ENCODE measurements at places on chromosomes 11 and 22.

DNA sequence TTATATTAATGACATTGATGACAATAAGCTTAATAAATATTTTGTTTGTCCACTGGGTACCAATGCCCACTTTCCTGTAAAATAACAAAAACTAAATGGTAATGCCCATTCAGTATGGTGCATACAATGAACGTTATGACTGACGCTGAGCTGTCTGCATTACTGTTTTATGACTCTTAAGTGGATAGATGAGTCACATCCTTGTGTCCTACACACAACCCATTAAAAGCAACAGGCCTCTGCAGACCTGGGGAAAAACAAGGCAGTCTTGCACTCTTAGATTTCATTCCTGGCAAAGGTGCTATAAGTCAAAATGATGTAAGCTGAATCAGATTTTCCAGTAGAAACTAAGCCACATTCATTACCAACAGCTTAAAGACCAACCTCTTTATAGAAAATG, 176.3 kb upstream of the TMEM45B start:
- DNase-seq = no peak

- no peak for DNase-seq
Measured at GRCh38 chr22:35465109-35465701, 65.3 kb downstream of the MCM5 start.

GRCh38 chr22:28116219-28116673, 197.2 kb upstream of the PITPNB start:
- DNase-seq = no peak

GRCh38 chr11:13042873-13043342, 33.8 kb downstream of the RASSF10 start:
- DNase-seq = no peak

DNA sequence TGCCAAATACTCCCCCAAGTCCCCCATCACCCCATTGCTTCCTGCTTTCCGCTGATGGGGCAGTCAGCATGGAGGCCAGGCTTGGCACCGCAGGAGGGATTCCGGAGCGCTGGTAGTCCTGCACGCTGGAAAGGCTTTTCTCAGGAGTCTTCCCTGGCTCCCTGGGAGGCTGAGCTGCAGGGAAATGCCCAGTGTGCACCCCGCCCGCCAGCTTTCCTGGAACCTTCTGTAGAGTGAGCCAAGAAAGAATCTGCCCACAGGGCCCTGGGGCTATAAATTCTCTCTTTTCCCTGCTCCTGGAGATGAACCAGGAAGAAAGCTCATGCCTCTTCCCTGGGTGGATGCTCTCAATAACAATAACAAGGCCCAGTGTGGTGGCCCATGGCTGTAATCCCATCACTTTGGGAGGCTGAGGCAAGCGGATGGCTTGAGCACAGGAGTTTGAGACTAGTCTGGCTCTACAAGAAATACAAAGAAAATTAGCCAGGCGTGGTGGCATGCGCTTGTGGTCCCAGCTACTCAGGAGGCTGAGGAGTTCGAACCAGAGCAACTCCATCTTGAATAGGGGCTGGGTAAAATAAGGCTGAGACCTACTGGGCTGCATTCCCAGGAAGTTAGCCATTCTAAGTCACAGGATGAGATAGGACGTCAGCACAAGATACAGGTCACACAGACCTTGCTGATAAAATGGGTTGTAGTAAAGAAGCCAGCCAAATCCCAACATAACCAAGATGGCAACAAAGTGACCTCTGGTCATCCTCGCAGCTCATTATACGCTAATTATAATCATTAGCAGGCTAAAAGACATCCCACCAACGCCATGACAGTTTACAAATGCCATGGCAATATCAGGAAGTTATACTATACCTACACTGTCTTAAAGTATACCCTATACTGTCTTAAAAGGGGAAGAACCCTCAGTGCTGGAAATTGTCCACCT, 46.4 kb upstream of the FTH1 start:
- DNase-seq = no peak

GRCh38 chr11:78395597-78395996, 22.0 kb downstream of the GAB2 start:
- no peak for DNase-seq

GRCh38 chr11:115202900-115203552, 301.2 kb downstream of the CADM1 start:
- no peak for DNase-seq

DNA sequence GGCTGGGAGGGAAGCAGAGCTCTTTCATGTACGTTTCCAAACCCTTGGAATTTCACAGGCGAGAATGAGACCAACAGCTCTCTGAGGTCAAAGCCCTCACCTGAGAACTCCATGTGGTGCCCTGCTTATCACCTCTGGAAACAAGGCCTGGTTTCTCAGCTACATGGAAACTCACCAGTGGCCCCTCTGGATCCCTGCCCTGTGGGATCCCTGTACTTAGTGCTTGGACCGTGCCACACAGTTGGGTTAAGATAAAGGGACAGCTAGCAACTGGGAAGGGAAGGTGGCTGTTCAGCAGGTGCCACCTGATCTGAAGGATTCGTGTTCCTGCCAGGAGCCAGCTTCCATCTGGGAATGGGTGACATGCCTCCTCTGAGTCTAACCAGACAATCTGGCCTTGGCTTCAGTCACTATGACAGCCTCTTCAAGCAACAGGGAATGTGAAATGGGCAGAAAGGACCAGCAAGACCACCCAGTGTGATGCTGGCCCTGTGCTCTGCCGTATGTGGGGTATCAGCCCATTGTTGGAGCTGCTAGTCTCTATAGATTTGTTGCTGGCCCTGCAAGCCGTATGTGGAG, 54.3 kb upstream of the BID start:
- DNase-seq = no peak

DNA sequence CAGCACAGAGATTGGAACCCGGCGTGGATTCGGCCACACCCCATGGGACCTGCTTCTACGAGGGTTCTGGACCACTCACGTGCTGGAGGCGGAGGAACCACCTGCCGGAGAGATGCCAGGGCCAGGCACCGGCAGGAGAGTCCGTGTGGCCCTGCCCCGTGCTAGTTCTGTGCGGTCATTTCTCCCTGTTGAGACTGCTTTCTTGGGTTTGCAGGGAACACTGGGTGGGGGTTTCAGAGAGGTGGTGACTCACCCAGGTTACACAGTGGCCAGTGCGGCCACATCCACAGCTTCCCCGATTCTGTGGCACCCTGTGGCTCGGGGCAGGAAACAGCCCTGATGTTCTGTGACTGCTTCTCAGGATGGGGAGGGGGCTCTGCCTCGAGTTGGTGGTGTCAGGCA, 3.6 kb upstream of the PHLDA2 start:
- DNase-seq = no peak

- DNase-seq = no peak
Measured at GRCh38 chr11:68141246-68142027, 20.2 kb upstream of the CHKA start.

DNA sequence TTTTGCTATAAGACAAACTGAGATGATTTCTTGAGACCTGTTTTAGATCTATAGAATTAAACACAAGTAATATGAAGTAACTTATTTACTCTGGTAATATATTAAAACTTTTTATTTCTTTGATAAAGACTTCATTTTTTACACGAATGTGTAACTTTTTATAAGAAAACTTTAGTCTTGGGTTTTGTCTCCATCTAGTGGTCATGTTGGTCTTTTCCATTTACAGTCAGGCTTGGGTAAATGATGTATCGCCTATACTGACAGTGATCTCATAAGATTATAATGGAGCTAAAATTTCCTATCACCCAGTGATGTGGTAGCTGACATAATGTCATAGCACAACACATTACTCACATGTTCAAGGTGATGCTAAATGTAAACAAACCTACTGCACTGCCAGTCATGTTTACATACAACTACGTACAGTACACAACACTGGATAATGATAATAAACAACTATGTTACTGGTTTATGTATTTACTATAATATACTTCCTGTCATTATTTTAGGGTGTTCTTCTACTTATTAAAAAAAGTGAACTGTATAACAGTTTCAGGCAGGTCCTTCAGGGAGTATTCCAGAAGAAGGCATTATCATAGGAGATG, 7.5 kb upstream of the C11orf97 start:
- DNase-seq = no peak

GRCh38 chr11:31780078-31780477, 31.0 kb downstream of the PAX6 start:
- no peak for DNase-seq

- no peak for DNase-seq
Measured at GRCh38 chr11:91871791-91872190, 352.8 kb upstream of the FAT3 start.

GRCh38 chr11:88656283-88656682, 318.7 kb upstream of the CTSC start:
- no peak for DNase-seq

- no peak for DNase-seq
Measured at GRCh38 chr11:88307749-88308425, 29.6 kb downstream of the CTSC start.

DNA sequence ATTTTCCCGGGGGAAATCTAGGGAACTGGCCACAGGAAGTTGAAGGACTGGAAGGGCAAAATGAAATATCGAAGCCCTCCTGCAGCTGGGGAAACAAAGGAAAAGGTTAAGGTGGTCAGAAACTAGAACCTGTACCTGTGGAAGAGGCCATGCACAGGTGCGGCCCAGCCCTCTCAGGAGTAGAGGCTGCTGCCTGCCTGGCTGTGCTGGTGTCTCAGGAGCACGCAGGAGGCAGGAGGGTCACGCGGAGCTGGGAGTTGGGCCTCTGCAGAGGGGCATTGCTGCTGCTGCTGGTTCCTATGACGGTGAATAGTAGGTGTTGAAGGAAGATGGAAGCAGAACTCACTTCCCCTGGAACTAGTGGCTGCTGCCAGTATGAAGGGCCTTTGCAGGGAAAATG, 425.7 kb downstream of the NTM start:
- DNase-seq = no peak

GRCh38 chr11:120392793-120393192, 56.6 kb downstream of the ARHGEF12 start:
- DNase-seq = no peak

GRCh38 chr22:24146791-24147353, 34.4 kb upstream of the SUSD2 start:
- DNase-seq = no peak

DNA sequence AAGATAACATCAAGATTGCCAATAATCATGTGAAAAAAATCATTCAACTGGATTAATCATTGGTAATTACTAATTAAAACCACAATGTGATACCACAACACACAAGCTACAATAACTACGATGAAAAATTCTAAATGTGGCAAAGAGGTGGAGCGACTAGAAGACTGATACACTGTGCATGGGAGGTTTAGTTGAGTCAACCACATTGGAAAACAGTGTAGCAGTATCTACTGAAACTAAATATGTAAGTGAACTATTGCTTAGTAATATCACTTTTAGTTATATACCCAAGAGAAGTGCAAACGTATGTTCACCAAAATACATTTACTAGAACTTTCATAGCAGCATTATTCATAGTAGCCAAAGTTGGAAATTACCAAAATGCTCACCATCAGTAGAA, 359.9 kb downstream of the ETS1 start:
- DNase-seq = no peak

DNA sequence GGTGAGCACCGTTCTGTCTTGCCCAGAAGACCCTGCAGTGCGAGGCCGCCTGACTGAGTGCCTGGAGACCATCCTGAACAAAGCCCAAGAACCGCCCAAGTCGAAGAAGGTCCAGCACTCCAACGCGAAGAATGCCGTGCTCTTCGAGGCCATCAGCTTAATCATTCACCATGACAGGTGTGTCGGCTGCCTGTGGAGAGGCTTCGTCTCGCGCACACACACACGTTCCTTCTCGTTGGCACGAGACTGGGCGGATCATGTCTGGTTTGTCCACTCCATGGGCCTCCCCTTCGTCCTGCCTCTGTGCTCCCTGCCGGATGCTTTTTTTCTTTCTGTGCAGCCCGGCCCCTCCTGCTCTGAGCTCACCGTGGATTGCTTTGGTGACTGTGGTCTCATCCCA, 51.1 kb downstream of the MUC6 start:
- DNase-seq = no peak

GRCh38 chr22:46502440-46503175, 34.8 kb downstream of the CELSR1 start:
- DNase-seq = no peak

- no peak for DNase-seq
Measured at GRCh38 chr11:79374727-79375126, 66.1 kb downstream of the TENM4 start.
